ENCODE measurements at places on chromosomes 5 and 9.
A peak's percentile ranks its signal among the peaks of the same experiment; 100 is the strongest.

DNA sequence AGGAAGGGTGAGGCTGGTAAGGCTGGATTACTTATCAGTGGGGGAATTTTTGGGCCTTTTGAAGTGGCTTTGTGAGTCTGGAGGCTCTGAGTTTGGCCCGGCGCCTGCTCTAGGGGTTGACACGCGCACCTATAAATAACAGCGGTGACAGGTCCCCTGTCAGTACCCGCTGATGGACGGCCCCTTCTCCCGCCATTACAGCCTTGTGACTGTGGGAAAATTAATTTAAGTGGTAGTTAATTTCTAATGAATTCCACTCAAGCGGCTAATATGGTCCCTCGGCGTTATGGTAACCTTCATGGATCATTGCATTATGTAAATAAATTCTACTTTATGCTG, 16.5 kb downstream of the MRPL36 start:
- DNase-seq, result no peak

- no peak for DNase-seq
Observed at GRCh38 chr5:127876384-127876783, 173.2 kb downstream of the CCDC192 start.

GRCh38 chr5:171308453-171309275, at the start of gene TLX3:
Gene TLX3 (plus strand): TSS chr5:171309248. CDS start chr5:171309366, 118 bp downstream.
- no peak for DNase-seq

GRCh38 chr9:13131416-13131815, 148.1 kb downstream of the MPDZ start:
- DNase-seq, result no peak

GRCh38 chr5:133376986-133377385, 235.4 kb downstream of the FSTL4 start:
- peak; percentile 14 for DNase-seq

GRCh38 chr5:58080573-58080972, 379.3 kb downstream of the PLK2 start:
- DNase-seq, result no peak

DNA sequence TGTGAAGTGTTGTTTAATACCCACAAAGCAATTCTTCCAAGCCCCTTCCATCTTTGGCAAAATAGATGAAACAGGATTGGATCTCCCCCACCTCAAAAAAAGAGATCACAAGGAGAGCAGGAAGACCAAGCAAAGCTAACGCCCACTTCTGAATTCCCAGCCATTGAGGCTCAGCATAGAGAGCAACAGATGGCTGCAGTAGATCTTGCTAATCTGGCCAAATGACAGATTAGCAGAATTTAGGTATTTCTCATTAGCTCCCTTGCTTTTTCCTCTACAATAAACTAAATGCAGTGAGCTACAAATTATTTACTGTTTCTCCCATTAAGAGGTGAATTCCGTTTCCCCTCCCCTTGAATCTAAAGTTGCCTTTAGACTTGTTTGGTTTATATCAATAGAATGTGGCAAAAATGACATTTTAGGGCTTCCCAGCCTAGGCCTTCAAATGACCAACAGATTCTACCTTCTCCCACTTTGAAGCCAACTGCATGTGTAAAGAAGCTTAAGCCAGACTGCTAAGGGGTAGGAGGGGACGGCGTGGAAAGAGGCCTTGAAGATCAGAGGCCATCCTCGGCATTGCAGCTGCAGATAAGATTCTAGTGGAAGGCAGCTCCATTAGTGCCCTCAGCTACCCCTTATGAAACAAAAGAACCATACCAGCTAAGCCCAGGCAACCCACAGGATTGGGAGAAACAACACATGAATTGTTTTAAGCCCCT, 56.8 kb upstream of the CPEB4 start:
- no peak for DNase-seq

- DNase-seq, result no peak
Observed at GRCh38 chr5:67341478-67341877, 144.9 kb upstream of the CD180 start.

DNA sequence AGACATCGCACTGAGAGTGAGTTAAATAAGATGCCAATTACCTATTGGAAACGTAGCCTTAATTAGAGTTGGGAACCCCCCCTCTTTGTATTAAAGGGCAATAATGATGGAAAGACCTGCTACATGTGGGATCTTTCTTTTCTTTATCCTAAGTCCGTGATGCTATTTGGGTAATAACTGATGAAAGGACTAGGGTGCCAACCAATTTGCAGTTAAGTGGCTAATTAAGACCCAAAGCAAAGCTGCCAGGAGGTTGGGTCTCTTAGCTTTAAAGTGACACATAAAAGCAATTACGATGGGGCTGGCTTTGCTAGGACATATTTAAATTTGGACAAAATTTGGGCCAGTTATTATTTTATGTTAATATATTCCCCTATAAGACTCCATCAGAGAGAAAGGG, 728.8 kb downstream of the NR2F1-AS1 start:
- no peak for DNase-seq

DNA sequence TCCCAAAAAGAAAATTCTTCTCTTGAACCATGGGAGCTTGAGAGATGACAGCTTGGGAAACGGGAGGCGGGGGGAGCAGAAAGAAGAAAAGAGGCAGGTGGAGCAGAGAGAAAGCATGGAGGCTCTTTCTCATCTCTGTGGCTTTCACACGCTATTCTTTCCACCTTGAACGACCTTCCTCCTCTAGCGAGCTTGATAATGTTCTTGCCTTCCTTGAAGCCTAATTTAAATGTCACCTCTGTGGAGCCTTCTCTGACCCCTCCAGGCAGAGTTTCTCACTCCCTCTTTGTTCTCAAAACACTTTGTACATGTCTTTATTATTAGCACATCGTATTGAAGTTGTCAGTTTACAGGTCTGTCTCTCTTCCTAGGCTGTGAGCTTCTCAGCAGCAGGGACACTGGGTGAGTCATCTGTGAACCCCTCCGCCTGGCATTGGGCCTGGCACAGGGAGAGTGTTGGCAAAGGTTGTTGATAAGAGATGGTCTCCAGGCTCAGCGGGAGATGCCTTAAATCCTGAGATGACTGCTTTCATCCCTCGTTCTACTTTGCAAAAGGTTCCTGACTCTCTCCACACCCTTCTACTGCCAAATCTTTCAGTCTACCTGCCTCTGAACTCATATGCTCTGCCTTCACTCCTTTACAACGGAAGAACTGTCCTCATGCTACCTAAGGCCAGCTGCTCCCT, 14.1 kb upstream of the STRBP start:
- DNase-seq, result peak; percentile 74

DNA sequence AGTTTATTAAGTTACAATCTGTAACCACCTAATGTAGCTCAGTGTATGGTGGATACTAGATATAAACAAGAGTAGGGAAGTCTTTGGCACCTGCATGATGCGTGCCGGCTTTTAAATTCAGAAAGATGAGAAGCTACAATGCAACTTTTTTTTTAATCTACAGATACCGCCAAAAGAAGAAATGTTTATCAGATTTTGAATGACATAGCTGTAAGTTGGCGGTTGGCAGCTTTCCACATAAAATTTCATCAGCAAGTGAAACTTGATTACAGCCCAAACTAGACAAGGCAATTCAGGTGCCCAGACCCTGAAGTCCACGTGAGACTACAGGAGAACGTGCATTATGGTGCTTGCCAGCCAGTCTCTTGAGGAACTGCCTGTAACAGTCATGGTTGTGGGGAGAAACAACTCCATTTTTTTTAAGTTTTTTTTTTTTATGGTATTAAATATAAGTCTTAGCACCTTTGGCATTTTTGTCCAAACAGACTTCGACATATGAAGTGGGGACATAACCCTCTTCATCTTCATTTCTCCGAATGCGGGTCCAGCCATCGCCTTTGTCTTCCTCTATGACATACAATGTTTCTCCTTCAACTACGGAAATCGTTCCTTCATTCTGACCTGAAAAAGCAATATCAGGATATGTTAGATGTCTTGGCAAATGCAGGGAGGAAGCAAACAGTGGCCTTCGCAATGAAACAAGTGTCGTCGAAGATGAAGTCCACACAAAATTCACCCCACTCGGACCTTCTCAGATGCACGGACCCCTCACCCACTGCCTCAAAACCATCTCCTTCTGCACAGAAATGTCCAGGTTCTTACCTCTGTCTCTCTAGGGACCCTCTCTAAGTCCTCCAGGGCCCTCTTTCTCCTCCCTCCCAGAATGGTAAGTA, 60.4 kb downstream of the USP20 start:
- no peak for DNase-seq

- no peak for DNase-seq
Observed at GRCh38 chr5:170722316-170722715, 61.2 kb upstream of the GABRP start.

GRCh38 chr9:133552236-133552635, 17.7 kb downstream of the ADAMTSL2 start:
- no peak for DNase-seq

- DNase-seq, result no peak
Observed at GRCh38 chr5:57128325-57128724, 45.5 kb upstream of the GPBP1 start.

DNA sequence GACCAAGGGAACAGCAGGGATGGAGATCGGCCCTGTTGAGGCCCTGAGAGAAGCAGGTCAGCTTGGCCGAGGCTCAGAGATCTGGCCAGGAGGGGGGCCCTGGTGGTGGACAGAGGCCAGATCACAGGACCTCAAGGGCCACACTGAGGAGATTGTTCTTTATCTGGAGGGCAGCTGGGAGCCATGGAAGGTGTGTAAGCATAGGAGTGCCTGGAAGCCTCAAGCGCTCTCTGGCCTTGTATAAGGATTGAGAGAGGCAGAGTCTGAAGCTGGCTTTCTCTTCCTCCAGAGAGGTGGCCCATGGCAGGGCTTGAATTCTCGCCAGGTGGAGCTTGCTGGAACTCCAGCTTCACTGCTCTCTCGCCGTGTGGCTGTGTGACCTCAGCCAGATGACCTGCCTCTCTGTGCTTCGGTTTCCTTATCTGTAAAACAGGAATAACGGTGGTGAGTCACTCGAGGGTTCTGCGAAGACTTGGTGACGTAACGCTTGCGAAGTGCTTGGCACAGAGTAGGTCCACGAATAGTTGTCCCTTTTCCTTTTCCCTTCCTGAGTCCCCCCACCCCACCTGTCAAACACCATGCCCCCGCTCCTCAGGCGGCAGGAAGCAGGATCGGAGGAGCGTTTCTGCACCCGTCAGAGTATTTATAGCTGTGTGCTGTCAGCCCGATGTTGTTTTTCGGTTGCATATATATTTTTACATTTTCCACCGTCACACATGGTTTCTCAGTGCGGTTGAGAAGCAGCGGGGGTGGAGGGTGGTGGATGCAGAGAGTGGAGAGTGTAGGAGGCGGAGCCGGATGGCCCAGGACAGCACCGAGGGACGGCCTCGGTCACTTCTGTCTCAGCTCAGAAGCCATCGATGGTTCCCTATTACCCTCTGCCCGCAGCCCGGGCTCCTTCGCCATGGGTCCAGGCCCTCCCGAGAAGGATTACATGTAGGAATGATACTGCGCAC, 17.0 kb upstream of the CRB2 start:
- DNase-seq, result no peak

- DNase-seq, result no peak
Observed at GRCh38 chr5:112087222-112087621, 330.2 kb upstream of the NREP start.

Measured in lower leg skin (tissue), 4 donors.